ENCODE measurements at places on chromosomes 11 and 22. TPM values are rescaled to one million over a fixed set of nuclear protein-coding genes. Genes with fewer than 3 reads are reported as not detected.

MS4A6E gene
- not detected for total RNA-seq

GRCh38 chr11:71251151-71251721 lies 1.1 kb downstream of the SHANK2 start:
- H3K4me1 ChIP-seq: no peaks in the 10 kb centered on the region
- no peak overlapping the region for H3K27ac ChIP-seq
- DNase-seq: no peak
- H3K36me3 ChIP-seq: no peaks in the 10 kb centered on the region

GRCh38 chr11:8709002-8709672 lies 26.5 kb downstream of the RPL27A start:
- no peaks in the 10 kb centered on the region for H3K36me3 ChIP-seq
- H3K27ac ChIP-seq: no peak overlapping the region
- no peak overlapping the region for H3K4me3 ChIP-seq

MMP12 gene
- not detected for total RNA-seq

- H3K4me3 ChIP-seq: no peak overlapping the region
- H3K27me3 ChIP-seq: no peaks in the 10 kb centered on the region
- no peak for DNase-seq
- no peaks in the 10 kb centered on the region for H3K36me3 ChIP-seq
Observed at GRCh38 chr22:42764895-42765363, 44.3 kb upstream of the A4GALT start.

- H3K36me3 ChIP-seq: peaks cover 25% of the 10 kb centered on the region
- H3K27ac ChIP-seq: peak overlapping the region; percentile 91
- peak overlapping the region; percentile 74 for H3K4me3 ChIP-seq
- no peaks in the 10 kb centered on the region for H3K27me3 ChIP-seq
Observed at GRCh38 chr11:3946455-3947017, 91.1 kb downstream of the STIM1 start.

GRCh38 chr11:17412488-17413180 lies 24.2 kb upstream of the KCNJ11 start:
- H3K27ac ChIP-seq: no peak overlapping the region
- peaks cover 14% of the 10 kb centered on the region for H3K27me3 ChIP-seq
- H3K4me3 ChIP-seq: no peak overlapping the region
- H3K4me1 ChIP-seq: peaks cover 24% of the 10 kb centered on the region
- peaks cover 1% of the 10 kb centered on the region for H3K36me3 ChIP-seq
- no peak for DNase-seq

Data from activated T-helper 1 cell treated with anti-CD3 and anti-CD28 coated beads, Interleukin-12 subunit alpha, Interleukin-12 subunit beta, Interleukin-2, Interleukin-4 antibody, amounts not matched to agents 30 ng/mL and 10 ng/mL and 1 ng/mL, durations not matched to agents 14 hours and 24 hours and 36 hours (primary cell).